CD4-positive, alpha-beta T cell (primary cell): ENCODE measurements at places on chromosomes 3 and 15.

DNA sequence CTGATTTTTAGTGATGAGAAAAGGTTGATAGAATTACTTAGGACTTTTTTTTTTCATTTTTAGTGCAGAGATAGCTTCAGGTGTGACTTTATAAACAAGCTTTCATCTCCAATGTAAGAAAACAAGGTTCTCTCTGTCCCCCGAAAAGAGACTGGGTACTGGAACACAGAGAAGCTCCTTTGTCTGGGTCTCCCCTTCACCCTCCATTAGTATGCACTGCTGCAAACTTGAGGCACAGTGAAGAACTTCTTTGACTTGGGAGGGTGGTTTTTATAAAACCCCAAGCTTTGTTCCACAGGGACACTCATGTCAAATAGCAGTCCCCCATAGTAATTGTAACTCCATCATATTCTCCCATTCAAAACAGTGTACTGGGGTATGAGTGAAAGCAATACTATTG is 93.5 kb upstream of the SOX2 start:
- DNase-seq: no peak

DNA sequence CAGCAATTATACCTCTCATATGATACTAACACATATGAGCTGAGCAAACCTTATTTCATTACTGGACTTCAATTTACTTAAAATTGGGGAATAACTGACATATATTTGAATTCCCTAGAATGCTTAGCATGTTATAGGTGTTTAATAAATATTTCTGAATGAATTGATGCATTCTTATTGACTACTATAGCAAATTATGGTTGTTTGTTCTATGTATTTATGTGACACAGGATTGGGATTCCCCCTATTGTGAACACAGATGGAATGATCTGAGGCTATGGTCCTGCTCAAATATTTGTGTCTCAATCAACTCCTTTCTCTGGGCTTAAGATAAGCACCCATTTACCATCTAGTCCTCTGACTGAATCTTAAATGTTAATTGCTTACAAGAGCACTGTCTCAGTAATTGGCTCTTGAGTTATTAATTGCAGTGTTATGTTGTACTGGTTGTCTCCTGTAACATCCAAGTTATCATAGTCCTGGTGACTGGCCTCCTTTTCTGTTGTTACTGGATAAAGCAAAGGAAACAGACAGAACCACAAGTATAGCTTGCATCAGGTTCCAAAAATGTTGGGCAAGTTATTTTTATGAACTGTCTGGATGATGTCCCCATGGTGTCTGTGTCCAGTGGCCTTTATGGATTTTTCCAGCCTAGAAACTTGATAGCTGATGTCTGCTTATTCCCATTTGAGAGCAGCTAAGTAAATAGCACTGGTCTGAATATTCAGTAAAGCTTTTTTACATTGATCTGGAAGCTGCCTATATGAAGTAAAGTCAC is 2.3 kb upstream of the UACA start:
- DNase-seq: no peak

DNA sequence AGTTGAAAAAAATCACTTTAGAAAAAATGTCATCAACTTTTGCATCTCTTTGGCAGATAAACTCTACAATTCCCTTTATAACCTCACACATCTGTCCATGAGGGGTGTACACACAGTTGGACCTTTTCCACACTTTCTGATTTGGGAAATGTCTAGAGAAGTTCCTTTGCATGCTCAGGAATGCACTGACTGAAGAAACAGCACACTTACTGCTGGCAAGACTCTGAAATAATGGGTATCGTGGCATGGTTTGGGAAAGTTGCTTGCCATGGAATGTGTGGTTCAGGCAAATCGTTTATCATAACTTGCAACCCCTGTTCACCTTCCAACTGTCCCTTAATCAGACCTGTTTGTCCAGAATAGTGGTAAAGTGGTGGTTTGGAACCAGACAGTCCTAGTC is 135.3 kb upstream of the TGFBR2 start:
- no peak for DNase-seq

DNA sequence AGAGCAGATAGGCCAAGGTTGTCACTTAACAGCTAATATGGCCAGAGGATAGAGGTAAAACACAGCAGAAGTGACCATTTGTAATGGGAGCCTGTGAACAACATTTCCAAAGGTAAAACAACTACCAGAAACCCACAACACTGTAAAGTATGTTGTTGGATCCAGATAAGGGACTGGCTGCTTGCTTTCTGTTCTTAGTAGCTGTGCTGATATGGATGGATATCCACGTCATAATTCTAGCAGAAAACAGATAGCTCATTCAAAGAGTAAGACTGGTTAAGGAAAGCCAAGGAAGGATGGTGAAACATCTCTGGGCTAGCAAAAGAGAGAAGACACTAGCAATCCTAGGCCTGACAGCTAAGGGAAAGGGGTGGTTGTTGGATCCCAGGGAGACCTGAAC is 36.9 kb upstream of the SPRED1 start:
- no peak for DNase-seq

DNA sequence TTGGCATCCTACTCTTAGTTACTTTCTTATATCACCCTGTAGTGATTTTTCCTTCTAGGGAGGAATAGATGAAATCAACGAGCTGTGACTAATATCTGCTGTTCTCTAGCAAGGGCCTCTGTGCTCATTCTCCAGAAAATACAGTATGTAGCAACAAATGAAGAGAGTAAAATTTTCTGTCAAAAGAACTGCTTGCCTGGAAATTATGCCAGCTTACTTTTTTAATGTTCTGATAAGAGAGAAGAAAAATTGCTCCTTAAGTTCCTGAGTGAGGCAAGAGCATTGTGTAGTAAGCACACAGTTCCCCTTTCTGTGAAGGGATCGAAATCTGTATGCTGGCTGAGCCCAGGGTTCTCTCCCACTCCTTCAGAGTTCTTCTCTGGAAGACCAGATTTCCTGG is 51.4 kb upstream of the GK5 start:
- DNase-seq: peak; percentile 21
